ENCODE measurements at places on chromosomes 4 and X.

DNA sequence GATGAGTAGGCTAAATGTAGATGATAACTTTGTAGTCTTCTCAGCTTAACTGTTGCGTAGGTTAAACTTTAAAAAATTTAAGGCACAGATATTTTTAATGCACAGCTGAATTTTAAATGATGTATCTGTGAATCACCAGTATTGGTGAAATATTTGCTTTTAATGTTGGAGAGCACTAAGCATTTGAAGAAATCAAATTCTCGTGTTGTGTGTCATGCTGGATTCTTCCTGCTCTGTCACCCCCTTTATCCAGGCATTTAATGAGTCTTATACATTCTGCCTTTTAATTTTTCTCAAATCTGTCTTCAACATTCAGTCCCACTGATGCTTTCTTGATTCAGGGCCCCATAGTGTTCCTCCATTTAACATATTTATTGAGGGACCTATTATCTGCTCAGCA lies 76.7 kb downstream of the SLC4A4 start:
- DNase-seq = no peak

- no peak for DNase-seq
These were observed 39.0 kb upstream of the RASL11B start for GRCh38 chr4:52822972-52823701.

- DNase-seq = no peak
These were observed 11.6 kb downstream of the PDZD4 start for GRCh38 chrX:153818571-153819383.

DNA sequence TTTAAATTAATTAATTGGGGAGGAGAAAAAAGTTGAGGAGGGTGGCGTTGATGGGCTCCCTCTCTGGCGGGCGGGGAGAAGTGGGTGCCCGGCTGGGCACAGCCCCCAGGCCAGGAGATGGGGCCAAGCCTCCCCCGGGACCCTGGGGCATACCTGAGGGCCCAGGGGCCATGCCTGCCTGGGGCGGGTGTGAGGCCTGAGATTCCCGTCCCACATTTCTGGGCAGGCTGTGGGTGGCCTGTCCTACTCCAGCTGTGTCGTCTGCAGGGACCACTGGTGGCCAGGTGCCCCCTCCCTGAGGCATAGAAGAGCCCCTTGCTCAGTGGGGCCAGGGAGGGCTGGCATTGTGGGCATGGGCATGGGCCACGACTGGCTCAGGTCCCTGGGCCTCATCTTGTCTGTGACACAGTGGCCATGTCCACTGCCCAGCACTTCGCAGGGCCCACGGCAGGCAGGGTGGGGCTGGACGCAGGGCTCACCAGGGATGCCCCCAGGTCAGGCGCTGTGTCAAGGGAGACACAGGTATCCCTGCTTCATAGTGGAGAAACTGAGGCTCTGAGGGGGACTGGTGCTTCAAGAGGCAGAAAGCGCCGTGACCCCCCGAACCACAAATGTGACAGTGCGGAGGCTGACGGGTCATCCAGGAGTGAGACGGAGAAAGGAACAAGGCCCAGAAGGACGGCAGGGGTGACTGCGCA lies 60.1 kb downstream of the FAM53A start:
- DNase-seq = no peak

Measured in midbrain (tissue), 1 donor.